Testis (tissue), 5 donors: ENCODE measurements at places on chromosomes 13 and 19. TPM values are rescaled to one million over a fixed set of nuclear protein-coding genes. Genes with fewer than 3 reads are reported as not detected.

GRCh38 chr19:48874303-48875135, 2.3 kb downstream of the PPP1R15A start:
- DNase-seq = no peak

DNA sequence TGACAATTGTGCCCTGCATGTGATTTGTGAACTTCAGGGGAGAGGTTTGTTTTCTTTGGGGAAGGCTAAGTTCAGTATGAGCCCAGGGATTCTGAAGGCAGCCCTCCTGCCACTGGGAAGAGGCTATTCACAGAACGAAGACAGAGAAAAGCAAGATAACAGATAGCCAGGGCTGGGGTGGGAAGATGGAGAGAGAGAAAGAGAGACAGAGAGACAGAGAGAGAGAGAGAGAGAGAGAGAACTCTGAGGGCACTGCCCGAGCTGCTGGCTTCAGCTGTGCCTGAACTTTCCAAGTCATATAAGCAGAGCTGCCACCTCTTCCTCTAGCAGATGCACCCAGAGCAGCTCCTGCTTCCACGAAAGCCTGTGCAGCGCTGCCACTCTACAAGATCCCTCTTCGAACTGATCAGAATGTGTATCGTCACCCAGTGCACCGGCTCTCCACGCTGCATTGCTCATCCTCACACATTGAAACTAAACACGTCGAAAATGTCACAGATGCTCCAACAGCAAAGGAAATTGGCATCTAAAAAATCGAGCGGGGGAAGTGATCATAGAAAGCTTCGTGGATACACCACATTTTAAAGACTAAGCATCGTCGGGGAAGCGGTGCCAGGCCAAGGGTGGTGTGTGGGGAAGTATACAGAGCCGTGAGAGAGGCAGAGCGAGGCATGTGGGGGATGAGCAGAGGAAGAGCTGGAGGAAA, 81.8 kb upstream of the SIAH3 start:
- DNase-seq = no peak

GRCh38 chr19:51751655-51752054, at the start of gene FPR1:
Gene FPR1 (minus strand): TSS chr19:51751878. CDS start chr19:51746994, 4,884 bp downstream.
- no peak for DNase-seq

- DNase-seq = no peak
Observed at GRCh38 chr19:58042495-58043340, 8.9 kb downstream of the ZSCAN1 start.

GRCh38 chr13:113544896-113545295, 39.7 kb upstream of the TFDP1 start:
- DNase-seq = peak; percentile 9

DNA sequence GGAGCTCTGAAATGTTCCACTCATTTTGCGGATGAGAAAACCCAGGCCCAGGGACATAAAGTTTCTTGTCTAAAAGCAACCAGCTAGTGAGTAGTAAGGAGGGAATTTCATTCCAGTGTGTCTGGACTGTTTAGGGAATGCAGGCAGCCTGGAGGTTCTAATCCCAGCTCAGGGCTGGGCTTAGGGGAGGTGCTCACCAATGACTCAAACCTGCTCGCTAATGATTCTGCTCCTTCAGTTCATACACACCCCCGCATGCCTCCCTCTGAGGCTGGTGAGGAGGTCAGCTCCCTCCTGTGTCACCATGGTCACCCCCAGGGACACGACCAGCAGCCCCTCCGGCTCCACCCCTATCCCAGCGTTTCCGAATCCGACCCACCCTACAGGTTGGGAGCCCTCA, 34.6 kb downstream of the CYP4F2 start:
- DNase-seq = no peak

DNA sequence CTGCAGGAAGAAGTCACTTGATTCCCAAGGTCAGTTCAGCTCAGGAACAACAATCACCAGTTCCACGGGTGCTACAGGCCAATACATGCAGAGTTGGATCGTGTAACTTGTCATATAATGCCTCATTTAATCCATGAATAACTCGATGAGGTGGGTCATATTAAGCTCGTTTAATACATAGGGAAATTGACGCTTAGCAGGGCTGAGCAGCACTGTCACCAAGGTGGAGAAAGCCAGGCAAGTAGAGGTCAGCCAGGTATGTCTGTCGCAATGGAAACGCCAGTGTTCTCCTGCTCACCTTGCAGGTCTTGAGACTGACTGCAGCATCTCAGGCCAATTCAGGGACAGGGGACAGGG, 52.3 kb downstream of the CCDC70 start:
- DNase-seq = no peak

GRCh38 chr19:30150626-30151025, 208.6 kb downstream of the URI1 start:
- DNase-seq = no peak

- no peak for DNase-seq
Observed at GRCh38 chr13:101875091-101875490, 422.6 kb downstream of the ITGBL1 start.

DNA sequence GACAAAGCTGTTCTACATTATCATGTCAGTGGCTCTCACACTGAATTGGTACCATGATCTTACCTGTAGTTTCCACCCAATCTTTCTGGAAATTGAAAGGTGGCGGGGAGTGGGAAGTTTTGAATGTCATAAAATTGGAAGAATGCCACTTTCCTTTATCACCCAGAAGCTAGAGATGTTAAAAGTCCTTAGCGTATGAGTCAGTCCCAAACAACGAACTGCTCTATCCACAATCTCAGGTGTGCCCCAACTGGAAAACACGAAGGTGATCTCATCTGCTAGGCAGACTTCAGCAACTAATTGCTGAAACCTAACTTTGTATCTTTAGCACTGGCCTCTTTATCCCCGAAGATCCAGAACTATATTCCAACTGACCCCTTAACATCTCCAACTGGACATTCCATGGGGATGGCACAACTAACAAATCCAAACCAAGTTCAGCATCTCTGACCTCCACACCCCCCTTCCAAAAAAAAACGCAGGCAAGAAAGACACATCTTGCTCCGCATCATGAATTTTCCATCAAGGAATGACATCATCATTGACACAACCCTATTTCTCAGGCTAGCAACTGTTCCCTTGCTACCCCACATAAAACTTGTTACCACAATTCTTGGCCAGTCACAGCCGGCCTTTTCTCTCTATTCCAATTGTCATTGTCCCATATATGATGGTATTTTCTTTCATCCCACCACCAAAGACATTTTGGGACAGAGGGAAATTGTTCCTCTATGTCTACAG, 175.4 kb downstream of the KLF12 start:
- DNase-seq = no peak

DNA sequence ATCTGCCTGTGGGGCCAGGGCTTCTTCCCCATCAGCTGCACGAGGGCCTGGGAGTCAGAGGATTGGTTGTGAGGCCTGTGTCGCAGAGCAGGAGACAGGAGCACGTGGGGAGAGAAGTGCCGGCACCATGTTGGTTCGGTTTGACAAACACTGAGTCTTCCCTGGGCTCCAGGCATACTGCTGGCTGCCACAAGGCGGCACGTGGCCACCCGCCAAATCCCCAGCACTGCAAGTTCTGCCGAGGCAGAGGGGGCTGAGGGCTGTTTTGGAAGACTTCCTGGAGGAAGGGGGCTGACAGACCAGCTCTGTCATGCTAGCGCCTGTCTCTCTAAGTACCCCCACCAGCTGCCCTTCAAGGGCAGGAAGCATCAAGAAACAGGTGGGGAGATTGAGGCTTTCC, 9.5 kb downstream of the SHANK1 start:
- no peak for DNase-seq

DNA sequence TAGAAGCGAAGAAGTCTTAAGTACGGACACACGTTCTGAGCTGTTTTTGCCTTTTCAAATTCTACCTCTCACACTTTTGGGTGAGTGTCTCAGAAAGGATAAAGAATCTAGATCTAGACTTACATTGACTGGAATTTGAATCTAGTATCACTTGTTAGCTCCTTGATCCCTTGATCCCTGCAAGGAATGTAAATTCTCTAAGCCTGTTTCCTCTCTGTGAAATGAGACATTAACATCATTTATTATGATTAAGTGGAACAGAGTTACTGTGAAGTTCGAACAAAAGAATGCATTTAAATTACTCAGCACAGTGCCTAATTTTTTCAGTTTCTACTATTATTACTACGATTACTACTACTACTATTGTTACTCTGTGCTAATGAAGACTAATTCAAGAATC, 86.6 kb upstream of the POSTN start:
- DNase-seq = no peak

GRCh38 chr13:46170268-46170667, 11.7 kb downstream of the LCP1 start:
- no peak for DNase-seq

DNA sequence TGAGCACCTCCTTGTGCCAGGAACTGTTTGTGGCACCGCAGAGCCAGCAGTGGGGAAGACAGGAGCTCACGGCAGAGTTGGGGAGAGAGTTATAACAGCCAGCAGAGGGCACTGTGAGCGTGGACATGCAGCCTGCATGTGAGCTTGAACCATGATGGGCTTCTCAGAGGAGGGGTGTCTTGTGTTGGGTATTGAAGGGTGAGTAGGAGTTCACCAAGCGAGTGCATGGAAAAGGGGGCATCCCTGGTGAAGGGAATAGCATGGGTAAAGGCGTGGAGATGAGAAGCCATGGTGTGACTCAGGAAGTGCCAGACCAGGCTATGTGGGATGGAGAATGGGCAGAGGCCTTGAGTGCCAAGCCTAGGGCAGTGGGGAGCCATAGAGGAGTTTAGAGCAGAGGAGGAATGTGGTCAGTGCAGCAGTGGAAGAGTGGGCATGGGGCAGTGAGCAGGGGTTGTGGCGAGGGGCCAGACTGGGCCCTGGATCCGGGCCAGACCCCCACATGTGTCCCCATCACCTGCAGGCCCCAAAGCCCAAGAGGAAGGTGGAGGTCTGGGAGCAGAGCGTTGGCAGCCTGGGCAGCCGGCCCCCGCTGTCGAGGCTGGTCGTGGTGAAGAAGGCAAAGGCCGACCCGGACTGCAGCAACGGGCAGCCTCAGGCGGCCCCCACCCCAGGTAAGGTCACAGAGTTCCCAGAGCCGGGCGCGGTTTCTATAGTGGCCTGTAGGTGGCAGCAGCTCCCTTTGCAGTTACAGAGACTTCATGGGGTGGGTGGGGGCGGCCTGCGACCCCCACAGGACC, 11.8 kb upstream of the SHD start:
- DNase-seq = peak; percentile 74

- no peak for DNase-seq
Observed at GRCh38 chr13:25319771-25320170, 18.3 kb downstream of the NUP58 start.

GRCh38 chr13:30862707-30863106, 43.4 kb upstream of the MEDAG start:
- peak; percentile 76 for DNase-seq

GRCh38 chr13:30712536-30713532, 22.5 kb upstream of the ALOX5AP start:
- no peak for DNase-seq

FAM216B gene
- 1.3 TPM for polyA plus RNA-seq

GSX1 gene
- polyA plus RNA-seq = not detected

SULT2B1 gene
- polyA plus RNA-seq = 1.0 TPM

EBI3 gene
- polyA plus RNA-seq = 1.9 TPM

MTMR6 gene
- 46.1 TPM for polyA plus RNA-seq

EXOC3L2 gene
- polyA plus RNA-seq = 7.4 TPM

BCAM gene
- polyA plus RNA-seq = 113 TPM

CYP2F1 gene
- polyA plus RNA-seq = 4.1 TPM

CYP2S1 gene
- polyA plus RNA-seq = 1.6 TPM

DOCK6 gene
- polyA plus RNA-seq = 18.4 TPM

ZNF823 gene
- 1.6 TPM for polyA plus RNA-seq

SERPINE3 gene
- polyA plus RNA-seq = 0.70 TPM
